ENCODE measurements at places on chromosomes 5 and 9. TPM values are rescaled to one million over a fixed set of nuclear protein-coding genes. Genes with fewer than 3 reads are reported as not detected.

The PCDHGB6 gene
- 5.2 TPM for total RNA-seq

The SV2C gene
- under 0.01 TPM for total RNA-seq

The SPATA31C1 gene
- not detected for total RNA-seq

The GBGT1 gene
- 2.6 TPM for total RNA-seq

The NPR3 gene
- total RNA-seq = 9.9 TPM

The CAMK4 gene
- 4.7 TPM for total RNA-seq

The ARHGEF37 gene
- 2.1 TPM for total RNA-seq

The DPYSL3 gene
- 109 TPM for total RNA-seq

The IL13 gene
- total RNA-seq = not detected

The PCDHGA1 gene
- 0.52 TPM for total RNA-seq

The SCGB3A1 gene
- 1.0 TPM for total RNA-seq

The SPATA31D4 gene
- not detected for total RNA-seq

The ADRB2 gene
- 3.1 TPM for total RNA-seq

The ANKRD31 gene
- under 0.01 TPM for total RNA-seq

The PLCXD3 gene
- 0.52 TPM for total RNA-seq

The TAF11L5 gene
- total RNA-seq = not detected

The CEMIP2 gene
- 39.7 TPM for total RNA-seq

The STK10 gene
- 12.0 TPM for total RNA-seq

The CCL19 gene
- total RNA-seq = not detected

The GLT6D1 gene
- total RNA-seq = not detected

The GHR gene
- total RNA-seq = 16.7 TPM

The MAP1B gene
- total RNA-seq = 22.4 TPM

The SLC46A2 gene
- under 0.01 TPM for total RNA-seq

The CCNI2 gene
- total RNA-seq = not detected

The GALT gene
- total RNA-seq = 23.0 TPM

The DRD1 gene
- total RNA-seq = not detected
